ENCODE measurements at places on chromosomes 3 and 15.

- DNase-seq: no peak
Measured at GRCh38 chr15:43702174-43702573, 8.5 kb downstream of the CKMT1A start.

GRCh38 chr3:43194490-43195114 is 88.7 kb upstream of the POMGNT2 start:
- no peak for DNase-seq

DNA sequence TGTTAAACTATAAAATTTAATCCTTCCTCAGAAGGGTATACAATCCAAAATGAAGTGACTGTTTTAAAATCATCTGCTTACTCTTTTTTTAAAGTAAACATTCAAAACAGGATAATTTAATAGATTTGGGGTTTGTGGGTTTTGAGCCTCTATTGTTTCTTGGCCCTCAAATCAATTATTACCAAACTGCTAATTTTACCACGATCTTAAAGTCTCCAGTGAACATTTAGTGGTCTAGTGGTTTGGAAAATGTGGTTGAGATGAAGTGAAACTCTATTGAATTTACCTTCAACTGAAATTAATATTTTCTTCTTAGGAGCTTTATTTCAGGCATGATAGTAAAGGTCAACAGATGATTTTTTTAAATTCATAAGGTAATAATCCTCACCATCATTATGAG is 11.2 kb upstream of the ATP11B start:
- DNase-seq: no peak

DNA sequence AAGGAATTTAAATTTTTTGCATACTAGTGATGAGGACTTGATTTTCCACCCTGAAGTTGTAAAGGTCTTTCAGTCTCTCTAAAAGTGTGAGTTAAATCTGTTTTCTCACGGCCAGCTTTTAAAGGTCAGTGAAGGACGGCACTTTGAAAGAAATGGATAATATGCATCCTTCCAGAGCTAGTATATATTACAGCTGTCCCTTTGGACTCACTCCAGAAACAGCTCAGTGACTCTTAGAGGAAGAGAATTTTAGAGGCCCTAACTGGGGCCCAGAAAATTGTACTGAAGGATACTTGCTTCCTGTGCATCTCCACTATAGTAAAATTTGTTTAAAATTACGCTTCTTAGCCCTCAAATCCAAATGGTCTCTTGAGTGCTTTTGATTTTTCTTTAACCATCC is 41.6 kb downstream of the PIK3CA start:
- DNase-seq: peak; percentile 75

- DNase-seq: peak; percentile 97
Measured at GRCh38 chr15:58498821-58499580, 67.2 kb downstream of the LIPC start.

DNA sequence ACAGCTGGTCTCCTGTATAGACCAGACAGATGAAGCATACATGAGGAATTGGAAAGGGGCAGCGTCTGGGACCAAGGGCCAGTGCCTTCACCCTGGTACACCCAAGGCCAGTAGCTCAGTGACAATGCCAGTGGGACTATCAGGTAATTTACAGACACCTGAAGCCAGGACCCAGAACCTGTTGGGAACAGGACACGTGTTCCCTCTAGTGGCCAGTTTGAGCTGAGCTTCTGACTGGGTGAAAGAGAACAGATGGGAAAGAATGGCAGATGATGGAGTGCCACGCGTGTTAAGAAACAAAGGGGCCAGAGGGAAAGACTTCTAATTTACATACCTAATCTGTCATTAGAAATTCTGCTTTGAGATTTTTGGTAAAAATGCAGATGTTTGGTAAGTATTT is 5.1 kb upstream of the SLC25A38 start:
- DNase-seq: peak; percentile 43

- peak; percentile 8 for DNase-seq
Measured at GRCh38 chr3:196559826-196560225, 8.5 kb downstream of the WDR53 start.

DNA sequence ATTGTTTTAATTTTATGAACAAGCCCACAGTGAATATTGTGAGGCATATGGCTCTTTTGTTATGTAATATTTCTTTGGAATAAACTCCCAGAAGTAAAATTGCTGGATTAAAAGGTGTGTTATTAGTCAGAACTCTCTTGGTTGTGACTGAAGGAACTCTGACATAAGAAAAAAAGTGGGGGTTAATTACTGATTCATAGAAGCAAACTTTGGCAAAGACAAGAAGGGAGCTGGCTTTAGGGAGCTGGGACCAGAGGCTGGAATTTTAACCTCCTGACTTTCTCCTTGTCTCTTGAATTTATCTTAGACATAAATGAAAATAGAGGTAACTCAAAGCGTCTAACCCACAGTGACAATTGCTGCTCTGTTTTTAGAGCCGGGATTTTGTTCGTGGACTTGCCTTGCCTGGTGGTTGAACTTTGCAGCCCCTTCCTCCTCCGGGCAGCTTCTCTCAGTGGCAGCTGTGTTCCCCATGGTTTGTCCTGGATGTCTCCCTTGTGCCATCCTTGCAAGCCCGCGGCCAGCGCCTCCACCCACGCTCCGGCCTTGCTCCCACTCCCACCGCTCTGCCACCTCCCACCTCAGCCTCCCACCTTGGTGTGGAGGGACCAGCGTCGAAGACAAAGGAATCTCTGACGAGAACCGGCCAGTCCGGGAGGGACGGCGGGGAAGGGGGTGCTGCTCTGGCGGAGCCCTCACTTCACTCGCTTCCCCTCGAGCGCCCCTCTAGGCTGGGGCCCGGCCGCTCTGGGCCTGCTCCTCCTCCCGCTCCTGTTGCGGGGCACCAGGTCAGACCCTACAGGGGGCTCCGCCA is 28.0 kb downstream of the ARHGAP31 start:
- peak; percentile 81 for DNase-seq

- no peak for DNase-seq
Measured at GRCh38 chr15:41919954-41920538, 26.2 kb upstream of the SPTBN5 start.

DNA sequence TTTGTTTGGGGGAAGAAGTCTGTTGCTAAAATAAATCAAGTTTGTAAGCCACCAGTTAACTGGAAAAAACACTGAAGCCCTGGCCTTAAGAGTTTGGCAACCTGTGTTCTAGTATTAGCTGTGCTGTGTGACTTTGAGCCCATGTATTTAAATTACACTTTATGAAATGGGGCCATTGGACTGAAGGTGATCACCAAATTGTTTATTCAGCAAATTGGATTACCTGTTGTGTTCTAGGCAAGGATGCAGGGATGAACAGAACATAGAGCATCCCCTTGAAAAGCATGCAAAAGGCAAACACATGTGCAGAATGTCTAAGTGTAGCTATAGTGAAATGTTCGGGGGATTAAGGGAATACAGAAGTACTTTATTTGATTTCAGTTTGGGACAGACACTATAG is 54.6 kb downstream of the TMOD3 start:
- DNase-seq: no peak

- DNase-seq: peak; percentile 98
Measured at GRCh38 chr3:52670621-52671521, 14.8 kb downstream of the PBRM1 start.

DNA sequence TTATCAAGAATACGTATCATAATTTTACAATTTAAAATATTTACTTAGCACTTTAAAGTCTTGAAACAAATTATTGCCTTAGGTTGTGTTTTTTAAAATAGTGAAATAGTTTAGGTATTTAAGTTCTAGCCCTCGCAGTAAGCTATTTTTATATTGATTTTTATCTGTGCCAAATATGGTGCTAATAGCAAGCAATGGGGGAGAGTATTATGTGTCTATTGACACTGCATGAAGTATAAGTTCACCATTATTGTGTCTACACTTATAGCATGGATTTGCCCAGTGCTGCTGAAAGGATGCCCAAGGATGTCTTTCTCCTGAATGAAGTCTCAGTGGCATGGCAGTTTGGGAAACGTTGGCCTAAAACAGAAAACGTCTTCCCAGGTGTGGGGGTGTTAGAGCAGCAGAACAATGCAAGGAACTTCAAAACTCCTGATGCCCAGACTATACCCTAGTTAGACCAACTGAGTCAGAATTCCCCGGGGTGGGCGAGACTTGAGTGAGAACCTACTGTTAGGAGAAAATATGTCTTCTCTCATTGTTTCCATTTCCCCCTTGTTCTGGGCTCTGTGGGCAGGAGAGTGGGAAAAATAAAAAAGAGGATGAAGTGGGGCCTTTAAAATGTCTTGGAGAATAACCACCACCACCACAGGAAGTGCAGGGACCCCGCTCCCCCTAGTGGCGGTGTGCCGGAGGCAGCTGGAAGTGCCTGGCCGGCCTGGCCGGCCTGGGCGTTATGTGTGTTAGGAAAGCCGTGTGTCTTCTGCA is 104.2 kb upstream of the SLC7A14 start:
- DNase-seq: peak; percentile 59

DNA sequence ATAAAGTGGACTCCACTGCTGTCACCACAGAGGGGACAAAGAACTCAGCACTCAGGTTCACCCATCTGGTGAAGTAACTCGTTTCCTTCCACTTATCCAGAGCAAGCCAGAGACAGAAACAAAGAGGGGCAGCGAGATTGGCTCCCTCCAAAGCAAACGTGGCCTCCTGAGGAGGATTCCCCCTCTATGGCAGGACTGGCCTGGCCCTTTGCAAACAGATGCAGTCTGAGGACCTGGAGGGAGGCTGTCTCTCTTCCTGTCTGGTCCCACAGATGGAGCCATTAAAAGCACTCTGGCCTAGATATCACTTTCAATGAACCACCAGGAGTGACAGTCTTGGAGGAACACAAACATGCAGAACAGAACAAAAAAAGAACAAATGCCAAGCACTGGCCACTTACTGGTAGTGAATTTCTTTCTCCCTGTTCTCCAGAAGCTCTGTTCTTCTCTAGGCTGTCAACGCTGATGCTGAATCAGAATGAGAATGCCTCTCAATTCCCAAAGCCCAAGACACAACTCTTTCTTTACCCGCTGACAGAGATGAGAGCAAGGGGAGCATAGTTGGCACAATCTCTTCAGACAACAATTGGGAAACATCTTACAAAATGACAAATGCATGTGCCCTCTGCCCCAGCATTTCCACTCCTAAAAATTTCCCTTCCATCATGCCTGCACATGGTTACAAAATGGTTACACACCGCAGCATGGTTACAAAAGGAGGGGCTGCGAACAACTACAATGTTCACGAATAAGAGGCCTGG is 14.3 kb downstream of the KLHL25 start:
- DNase-seq: no peak

GRCh38 chr3:124497487-124497886 is 232.8 kb upstream of the UMPS start:
- DNase-seq: no peak

- peak; percentile 21 for DNase-seq
Measured at GRCh38 chr3:122343654-122344053, 18.6 kb downstream of the CSTA start.

DNA sequence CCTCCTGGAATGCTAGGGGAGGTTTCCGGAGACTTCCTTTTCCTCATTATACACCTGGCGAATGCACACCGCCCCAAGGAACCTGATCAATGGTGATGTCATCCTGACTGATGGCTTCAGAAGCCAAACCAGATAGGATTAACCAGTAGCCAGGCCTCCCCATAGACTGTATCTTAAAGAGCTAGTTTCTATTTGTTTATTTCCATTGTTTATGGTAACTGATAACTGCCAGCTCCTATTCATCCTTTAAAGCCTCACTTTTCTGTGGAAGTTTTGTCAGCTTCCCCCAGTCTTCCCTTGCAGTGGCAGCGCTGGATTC is at the start of gene MKRN2OS:
MKRN2OS (minus strand) TSS at position 27 of the 319 bp plus-strand sequence. CDS start 35 bp downstream, outside the sequence.
- DNase-seq: no peak

DNA sequence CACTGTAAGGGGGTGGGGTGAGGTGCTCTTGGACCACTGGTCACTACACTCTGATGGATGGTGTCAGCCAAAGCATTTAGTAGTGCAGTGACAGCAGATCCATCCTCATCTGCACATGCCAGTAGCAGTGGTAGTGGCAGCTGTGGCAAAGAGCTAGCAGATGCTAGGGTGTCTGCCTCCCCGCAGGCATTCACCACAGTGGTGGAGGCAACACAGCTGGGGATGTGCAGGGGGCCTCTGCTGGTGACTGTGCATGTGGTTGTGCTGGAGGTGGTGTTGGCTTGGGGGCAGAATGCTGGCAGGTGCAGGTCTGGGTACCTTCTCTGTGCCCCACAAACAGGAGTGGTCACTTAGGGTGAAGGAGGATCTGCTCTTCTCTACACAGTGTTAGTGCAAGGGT is 19.4 kb upstream of the DCUN1D1 start:
- DNase-seq: no peak

DNA sequence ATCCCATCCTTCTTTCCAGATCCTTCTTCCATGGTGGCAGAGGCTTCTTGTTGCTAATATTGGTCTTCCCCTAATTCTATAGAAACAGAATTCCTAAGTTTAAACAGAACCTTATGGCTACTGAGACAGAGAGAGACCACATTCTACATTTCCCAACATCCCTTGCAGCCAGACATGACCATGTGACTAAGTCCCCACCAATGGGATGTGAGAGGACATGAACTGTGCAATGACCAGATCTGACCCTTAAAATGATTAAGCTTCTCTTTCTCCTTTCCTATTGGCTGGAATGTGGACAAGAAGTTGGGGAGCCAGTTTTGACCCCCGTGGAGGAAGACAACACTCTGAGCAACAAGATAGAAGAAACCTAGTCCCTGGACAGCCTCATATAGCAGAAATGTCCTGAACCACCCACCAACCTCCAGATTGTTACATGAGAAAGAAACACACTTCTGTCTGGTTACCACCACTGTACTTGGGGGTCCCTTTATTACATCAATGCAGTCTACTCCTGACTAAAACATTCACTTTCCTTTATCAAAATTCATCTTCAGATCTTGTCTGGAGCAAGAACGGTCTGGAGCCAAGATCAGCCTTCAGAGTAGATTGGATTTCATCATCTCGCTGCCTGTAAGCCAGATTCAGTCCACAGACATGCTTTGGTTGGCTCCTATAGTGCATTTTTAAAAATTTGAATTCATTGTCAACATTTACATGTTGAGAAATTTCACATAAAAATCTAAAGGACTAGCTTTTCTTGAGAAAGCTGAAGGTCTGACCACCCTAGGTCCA is 183.9 kb downstream of the SHQ1 start:
- DNase-seq: peak; percentile 65

DNA sequence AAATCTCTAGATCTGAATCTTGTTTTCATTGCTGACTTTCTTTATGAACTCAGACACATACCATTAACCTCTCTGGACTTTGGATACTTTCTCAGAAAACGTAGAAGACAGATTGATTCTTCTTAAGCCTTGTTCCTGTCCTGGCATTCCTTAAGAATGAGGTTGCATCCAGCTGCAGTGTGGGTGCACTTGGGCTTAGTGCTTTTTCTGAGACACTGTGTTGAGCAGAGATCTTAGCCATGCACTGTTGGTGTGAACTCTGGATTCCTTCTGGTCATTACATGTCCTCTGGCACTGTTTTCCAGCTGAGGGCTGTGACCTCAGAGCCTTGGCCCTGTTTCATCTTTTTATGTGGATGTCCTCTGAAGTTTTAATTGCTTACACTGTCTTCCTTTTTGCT is 428.3 kb downstream of the CNTN4 start:
- no peak for DNase-seq

Data from GM23248 (cell line).